NCI-H1436 treated with DMSO at 0.1 percent for 48 hours (cell line): ENCODE measurements at places on chromosomes 16 and 17.

- DNase-seq, result no peak
These were observed 1.7 kb upstream of the IGF2BP1 start for GRCh38 chr17:48995304-48995973.

- DNase-seq, result no peak
These were observed 14.6 kb downstream of the ZNF778 start for GRCh38 chr16:89232107-89232506.

DNA sequence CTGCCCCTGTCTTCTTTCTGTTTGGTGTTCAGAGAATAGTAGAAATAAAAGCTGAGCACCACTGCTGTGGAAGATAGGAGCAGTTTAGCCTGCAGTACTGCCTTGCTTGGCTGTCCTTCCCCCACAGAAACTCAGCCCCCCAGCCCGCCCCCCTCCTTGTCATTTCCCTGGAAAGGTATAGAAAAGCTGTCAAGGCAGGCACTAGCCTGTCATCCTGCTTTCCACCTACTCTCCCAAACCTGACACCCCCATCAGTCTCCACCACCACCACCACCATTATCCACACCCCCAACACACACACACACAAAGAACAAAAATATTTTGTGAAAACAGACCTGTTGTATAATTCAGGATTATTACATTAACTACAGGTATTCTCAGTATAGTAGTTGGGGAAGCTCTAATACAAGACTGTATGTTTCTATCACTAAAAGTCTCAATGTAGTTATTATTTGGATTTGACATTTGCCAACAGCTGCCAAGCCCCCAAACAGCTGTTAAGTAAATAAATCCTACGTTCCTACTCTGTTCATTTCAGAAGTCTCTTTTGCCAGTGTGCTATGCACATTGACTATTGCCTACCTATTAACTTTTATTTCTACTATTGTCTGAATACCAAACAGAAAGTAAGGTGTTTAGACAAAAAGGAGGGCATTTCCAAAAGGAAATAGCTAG, 128.8 kb downstream of the CYB561 start:
- DNase-seq, result no peak

GRCh38 chr17:77279448-77280303, 138.9 kb downstream of the SEC14L1 start:
- DNase-seq, result no peak

DNA sequence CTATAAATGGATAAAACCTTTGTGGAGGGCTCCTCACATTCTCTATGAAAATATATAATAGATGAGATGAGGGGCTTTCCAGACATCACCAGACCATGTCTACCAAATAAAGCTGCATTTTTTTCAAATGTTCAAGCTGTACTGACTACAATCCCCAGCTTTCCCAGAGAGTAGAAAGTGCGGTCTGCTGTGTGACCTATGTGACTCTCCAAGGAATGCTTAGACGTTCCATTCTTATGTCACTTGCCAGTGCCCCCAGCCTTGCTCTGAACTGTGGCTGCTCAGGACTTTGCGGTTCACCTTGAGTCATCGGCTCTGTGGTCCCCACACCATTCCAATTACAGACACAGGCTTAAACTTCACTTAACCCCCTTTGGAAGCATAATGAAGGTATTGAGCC, 47.8 kb upstream of the SCNN1B start:
- no peak for DNase-seq

DNA sequence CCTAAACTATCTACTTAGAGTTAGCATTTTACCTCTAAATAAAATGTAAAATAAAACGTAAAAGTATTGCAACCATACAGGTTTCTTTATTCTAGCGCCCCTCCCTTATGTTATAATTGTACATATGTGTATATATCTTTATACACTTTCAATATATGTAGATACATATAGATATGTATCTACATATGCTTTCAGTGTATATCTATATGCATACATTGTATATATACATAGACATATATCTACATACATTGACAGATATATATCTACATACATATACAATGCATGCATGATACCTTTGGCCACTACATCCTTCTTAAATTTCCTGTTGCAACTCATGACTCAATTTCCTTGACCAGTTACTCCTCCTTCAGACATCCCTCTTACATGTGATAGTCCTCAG, 16.7 kb downstream of the BPTF start:
- DNase-seq, result no peak

- DNase-seq, result no peak
These were observed 2.9 kb upstream of the IFI35 start for GRCh38 chr17:43003542-43004172.

- DNase-seq, result peak; percentile 51
These were observed at the start of gene SPECC1 for GRCh38 chr17:20009302-20010098. Gene SPECC1 (plus strand): TSS chr17:20009359. CDS start chr17:20096652, 87,293 bp downstream.

DNA sequence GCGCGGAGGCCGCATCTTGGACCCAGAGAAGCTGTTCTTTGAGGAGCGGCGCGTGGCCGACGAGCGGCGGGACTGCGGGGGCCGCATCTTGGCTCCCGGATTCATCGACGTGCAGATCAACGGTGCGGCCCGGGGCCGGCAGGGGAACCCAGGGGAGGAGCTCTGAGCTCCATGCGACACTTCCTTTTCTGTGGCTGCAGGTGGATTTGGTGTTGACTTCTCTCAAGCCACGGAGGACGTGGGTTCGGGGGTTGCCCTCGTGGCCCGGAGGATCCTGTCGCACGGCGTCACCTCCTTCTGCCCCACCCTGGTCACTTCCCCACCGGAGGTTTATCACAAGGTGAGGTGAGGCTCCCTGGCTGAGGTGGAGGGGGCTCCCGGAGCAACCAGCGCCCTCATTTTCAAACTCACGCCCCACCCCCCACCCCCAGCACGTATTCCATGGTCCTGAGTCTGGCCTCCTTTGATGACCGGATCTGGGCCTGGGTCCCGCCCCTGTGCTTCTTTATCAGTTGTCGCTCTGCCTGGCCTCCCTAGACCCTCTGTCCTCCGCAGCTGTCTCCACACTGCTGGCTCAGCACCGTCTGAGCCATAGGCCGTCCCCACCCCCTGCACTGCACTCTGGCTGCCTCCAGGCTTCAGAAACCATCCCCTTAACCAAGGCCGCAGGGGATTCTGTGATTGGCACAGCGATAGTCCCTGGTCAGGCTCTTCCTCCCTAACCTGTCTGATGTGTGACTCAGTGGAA, 787 bp downstream of the AMDHD2 start:
- no peak for DNase-seq

GRCh38 chr17:59561042-59561441, 4.4 kb upstream of the DHX40 start:
- DNase-seq, result no peak

- DNase-seq, result no peak
These were observed 45.0 kb downstream of the SLC5A11 start for GRCh38 chr16:24890746-24891145.

DNA sequence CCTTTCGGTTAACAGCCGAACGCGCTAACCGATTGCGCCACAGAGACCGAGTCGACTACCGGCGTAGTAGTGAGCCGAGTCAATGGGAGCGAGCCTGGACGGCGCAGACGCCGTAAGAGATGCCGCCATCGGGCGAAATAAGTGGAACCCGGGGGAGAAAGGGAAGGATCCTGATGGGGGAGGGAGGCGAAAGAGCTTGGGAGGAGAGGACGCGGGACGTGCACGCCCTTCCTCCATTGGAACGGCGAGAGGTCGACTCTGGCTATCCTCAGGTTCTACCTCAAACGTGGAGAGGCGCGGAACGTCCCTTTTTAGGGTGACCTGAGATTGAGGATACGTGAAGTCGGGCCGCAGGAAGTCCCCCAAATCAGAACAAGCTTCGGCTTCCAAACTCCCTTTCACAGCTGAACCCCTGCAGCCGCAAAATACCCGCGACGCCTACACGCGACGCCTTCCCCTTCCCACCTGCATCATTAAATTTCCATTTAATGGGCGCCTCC, 683 bp upstream of the PSMB3 start:
- no peak for DNase-seq

- no peak for DNase-seq
These were observed 946 bp upstream of the TMEM256 start for GRCh38 chr17:7404737-7405349.
